Amygdala (tissue), 56 donors: ENCODE measurements at places on chromosomes 3 and 15.
A peak's percentile ranks its signal among the peaks of the same experiment; 100 is the strongest.

- DNase-seq, result no peak
Measured at GRCh38 chr3:11539677-11540076, 104.0 kb downstream of the VGLL4 start.

DNA sequence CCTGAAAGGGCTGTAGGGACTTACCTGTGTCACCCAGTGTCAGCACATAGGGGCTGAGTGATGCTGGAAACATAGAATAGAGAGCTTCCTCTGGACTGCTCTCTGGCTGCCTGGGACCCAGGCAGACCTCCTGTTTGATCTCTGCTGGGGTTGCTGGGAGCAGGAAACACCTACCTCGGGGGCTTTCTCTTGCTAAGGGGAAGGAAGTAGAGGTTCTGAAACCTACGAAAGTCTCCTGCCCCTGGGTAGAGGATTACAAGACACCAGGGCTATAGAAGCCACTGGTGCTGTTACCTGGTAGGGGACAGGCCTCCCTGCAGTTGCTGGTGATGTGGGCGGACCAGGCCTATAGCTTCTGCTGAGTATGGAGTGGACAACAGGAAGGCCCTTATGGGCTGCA, 81.7 kb downstream of the DHX30 start:
- no peak for DNase-seq

GRCh38 chr3:197495059-197495455, 60.7 kb downstream of the BDH1 start:
- DNase-seq, result no peak

GRCh38 chr3:154324919-154325318, 632 bp upstream of the DHX36 start:
- no peak for DNase-seq

GRCh38 chr3:12905316-12906071, 64.1 kb upstream of the RPL32 start:
- no peak for DNase-seq

DNA sequence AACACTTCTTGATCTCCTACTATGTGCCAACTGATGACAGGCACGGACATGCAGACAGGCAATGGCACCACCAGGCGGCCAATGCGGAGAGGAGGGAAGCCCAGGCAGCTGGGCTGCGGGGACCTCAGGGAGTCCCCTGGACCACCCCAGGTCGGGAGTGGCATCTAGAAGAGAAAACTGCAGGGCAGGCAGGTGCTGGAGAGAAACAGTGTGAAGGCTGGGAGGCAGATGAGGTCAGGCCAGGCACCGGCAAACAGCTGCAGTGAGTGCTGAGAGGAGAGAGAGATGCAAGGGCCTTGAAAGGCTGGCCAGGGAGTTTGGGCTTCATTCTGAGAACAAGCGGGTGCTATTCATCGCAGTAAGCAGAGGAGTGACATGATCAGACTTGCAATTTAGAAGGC, 29.1 kb downstream of the SLC6A1 start:
- DNase-seq, result peak; percentile 39

DNA sequence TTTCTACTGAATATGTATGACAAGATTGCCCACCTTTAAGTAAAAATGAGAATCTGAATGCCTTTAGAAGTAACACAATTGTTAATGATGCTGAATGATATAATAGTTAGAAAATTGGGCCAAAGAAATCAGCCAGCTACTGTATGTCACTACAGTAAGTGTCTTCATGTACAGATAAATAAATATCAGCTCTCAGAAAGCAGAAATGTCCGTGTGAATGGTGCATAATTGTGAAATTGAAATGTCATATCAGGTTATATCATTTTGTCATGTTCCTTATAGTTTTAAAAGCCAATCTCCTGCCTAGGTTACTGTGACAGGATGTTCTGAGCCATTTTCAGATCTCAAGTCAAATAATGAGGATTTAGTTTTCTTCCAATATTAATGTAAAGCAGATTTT, 90.6 kb upstream of the SNTN start:
- no peak for DNase-seq

- DNase-seq, result no peak
Measured at GRCh38 chr3:127779747-127780146, 42.6 kb downstream of the MGLL start.

- DNase-seq, result no peak
Measured at GRCh38 chr3:4520033-4520816, 27.1 kb downstream of the ITPR1 start.

DNA sequence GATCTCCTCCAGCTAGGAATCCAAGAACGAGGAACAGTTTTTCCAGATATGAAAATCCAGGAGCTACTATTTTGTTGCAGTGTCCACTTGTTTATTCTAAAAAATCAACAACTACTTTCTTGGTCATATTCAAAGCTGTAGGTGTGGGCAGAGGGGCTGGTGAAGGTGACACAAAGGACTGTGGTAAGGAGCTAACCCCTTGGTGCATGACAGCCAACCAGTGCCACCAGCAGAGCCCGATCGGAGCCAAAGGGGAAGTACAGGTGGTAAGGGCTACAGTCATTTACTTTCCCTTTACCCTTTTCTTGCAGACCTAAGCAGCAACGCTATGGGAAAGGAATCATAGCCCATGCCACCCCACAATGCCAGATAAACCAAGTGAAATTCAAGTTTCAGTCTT, 30.7 kb downstream of the PLA1A start:
- DNase-seq, result no peak

DNA sequence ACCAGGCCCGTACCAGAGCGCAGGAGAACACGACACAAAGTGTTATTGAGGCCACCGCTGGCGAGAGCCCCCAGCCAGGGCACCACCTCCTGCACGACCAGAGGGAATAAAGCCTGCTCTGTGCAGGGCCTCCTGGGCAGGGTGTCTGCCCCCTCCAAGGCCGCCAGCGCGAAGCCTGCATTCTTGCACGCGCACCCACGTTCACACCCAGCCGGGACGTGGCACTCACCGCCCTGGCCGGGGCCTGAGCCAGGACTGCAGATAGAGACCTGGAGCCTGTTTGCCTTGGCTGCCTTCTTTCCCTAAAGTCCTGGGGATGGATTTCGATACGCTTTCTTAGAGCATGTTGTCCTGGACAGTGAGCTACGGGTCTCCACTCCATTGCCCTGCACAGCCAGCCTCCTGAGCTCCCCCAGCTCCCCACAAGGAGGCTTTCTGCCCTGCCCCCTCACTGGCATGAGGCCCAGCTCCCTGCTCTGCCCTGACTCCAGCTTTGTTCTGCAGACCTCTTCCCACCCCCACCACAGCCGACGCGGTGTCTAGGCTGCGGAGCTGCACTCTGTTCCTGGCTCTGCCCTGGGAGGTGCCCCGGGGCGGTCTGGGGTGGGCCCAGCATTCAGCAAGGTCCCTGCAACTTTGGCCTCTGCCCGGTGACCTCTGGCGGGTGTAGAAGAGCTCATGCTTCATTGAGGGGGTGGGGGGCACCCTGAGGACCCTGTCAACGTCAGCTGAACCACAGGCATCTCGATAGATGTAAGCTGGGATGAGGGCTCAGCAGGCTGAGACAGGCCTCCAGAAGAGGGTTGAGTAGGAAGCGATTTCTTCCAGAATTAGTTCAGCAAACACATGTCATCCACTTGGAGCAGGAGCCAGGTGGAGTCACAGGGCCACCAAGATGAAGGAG, 145.0 kb downstream of the LRRK1 start:
- DNase-seq, result peak; percentile 19

DNA sequence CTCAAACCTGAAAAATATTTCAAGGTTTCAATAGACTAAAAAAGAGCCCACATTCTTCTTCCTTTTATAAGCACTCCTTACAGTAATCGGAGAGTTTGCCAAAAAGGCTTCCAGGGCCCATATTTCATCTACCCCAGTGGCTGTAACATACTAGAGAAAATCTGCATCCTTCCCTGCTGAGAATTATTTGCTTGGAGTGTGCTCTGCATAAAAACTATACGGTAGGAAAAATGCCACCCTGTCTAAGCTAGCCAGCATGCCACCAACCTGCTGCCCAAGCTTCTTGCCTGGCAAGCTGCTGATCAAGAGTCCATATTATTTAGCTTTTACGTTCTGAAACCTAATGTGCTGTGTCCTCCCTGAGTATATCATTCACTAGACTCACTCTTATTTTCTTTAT, 107.1 kb downstream of the FGF12 start:
- no peak for DNase-seq

GRCh38 chr15:88647351-88648105, 8.7 kb downstream of the ISG20 start:
- DNase-seq, result no peak

DNA sequence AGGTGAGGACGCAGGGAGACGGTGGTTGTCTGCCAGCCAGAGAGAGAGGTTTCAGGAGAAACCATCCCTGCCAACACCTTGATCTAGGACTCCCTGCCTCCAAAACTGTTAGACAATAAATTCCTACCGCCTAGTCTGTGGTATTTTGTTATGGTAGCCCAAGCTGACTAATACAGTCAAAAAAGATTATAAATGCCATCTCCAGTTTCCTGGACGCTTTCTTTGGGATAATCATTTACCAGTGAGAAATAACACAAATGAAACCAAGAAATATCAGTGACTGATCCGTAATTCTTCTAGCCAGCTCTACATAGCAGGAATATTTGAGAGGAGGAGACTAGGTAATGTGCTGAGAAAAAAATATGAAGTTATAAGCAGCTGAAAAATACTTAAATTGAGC, 707.8 kb upstream of the LMCD1 start:
- no peak for DNase-seq

DNA sequence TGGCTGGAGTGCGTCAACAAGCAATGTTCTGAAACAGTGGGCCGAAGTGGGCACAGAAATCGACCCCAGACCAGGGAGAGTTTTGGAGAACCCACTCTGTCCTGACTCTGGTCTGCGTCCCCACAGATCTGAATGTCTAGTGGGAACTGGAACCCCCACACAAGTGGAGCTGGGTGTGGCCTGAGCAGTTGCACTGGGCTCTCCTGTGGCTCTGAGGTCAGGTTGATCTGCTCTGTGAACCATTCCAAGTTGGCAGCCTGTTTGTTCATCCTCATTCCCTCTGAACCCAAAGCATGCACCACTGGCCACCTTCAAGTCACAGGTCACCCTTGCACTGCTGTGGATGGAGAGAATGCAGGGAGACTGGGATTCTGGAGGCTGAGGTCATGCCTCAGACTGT, 60.5 kb downstream of the STARD5 start:
- DNase-seq, result no peak

DNA sequence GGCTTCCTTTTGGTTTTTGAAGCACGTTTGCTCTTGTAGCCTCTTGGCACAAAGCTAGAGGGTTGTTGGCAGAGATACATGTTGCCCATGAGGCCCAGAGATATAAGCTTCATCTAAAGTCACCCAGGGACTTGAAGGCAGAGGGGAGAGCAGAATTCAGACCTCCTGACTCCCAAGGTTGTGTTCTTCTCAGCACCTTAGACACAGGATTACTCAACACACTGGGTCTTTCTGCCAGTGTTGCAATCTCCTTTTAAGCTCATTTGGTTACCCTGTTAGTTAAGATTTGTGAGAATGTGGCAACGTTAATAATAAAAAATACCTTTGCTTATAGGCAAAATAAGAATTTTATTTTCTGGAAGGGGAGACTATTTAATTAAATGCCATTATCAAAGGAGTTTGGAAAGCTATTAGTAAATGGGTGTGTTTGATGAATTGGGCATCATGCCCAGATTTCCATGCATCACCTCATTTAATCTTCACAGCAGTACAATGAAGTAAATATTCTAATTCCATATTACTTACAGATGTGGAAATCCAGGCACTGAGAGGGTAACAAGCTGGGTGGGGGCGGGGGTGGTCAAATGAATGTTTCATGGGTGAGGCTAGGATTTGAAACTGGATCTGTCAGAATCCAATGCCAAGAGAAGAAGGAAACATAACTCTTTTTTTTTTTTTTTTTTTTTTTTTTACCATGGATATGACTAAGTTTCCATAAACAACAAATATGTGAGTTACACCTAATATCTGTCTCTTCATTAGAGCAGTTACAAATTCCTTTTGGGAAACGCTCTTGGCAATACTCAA, 183.3 kb downstream of the NR1D2 start:
- no peak for DNase-seq

GRCh38 chr3:19540464-19540863, 392.2 kb downstream of the KCNH8 start:
- no peak for DNase-seq

- DNase-seq, result no peak
Measured at GRCh38 chr3:45414823-45415222, 26.4 kb downstream of the LARS2 start.

- no peak for DNase-seq
Measured at GRCh38 chr15:95162531-95162930, 931.2 kb downstream of the MCTP2 start.

DNA sequence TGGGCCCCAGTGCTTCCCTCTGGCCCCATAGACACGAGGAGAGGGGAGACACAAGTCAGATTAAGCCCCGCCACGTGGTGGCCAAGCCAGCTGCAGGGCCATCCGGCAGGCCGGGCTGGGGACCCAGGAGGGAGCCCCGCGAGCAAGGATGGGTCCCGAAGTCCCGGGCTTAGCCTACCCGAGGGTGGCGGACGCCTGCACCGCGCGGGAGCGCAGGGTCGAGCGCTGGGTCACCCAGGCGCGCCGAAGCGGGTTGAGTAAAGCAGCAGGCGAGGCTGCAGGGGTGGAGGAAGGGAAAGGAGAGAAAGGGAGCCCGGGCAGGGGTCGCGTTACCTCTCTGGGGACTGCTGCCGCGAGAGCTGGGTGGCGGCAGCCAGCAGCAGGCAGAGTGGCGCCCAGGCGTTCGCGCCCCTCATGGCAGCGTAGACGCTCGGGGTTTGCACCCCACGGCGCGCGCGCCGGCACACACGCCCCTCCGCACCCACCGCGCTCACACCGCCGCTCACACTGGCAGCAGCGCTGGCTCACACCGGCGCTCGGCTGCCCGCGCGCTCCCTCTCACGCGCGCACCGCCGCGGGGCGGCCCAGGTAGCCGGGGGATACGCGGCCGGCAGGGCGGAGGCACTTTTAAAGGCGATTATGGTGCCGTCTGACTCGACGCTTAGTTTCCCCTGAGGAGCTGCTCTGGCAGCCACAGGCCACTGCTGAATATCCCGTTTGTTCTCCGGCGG, at the start of gene PCOLCE2:
Gene PCOLCE2, minus strand, starts transcription at position 603 of the 731 bp plus-strand sequence. Its CDS starts 187 bp downstream, at position 416.
- DNase-seq, result peak; percentile 2

DNA sequence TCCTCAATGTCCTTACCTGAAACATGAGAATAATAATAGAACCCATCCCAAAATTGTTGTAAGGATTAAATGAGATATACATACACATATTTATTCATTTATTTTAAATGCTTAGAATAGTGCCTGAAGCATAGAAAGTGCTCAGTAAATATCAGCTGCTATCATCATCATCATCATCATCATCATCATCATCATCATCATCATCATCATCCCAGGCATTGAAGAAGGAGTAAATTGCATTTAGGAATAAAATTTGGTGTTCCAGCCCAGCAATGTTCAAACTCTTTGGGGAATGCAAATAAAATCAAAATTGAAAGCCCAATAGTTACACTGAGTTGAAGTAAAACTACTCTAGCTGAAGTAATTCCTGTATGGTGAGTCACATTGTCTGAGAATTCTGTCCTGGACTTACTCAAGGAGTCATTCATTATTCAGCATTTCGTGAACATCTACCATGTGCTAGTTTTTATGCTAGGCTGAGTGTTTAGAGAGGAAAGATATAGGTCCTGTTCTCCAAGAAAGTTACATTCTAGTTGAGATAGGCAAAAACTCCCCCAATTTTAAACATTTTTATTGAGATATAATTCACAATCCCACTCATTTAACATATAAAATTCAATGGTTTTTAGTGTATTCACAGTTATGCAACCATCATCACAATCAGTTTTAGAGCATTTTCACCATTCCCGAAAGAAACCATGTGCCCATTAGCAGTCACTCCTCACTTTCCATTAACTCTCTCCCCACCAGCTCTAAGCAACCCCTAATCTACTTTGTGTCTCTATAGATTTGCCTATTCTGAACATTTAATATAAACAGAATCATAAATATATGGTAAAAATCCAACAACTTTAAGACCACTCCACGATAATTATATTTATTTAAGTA, 107.2 kb downstream of the FRMD5 start:
- no peak for DNase-seq
